Esophagus muscularis mucosa (tissue), 4 donors: ENCODE measurements at places on chromosomes 7 and 10. TPM values are rescaled to one million over a fixed set of nuclear protein-coding genes. Genes with fewer than 3 reads are reported as not detected.

The CPA2 gene
- total RNA-seq: not detected

The PDE6C gene
- not detected for total RNA-seq

The THAP5 gene
- 27.4 TPM for total RNA-seq

The ADARB2 gene
- 3.7 TPM for total RNA-seq

GRCh38 chr10:30842894-30843293, 188.8 kb downstream of the ZNF438 start:
- H3K27me3 ChIP-seq: no peaks in the 10 kb centered on the region
- no peak for DNase-seq
- no peaks in the 10 kb centered on the region for H3K36me3 ChIP-seq

DNA sequence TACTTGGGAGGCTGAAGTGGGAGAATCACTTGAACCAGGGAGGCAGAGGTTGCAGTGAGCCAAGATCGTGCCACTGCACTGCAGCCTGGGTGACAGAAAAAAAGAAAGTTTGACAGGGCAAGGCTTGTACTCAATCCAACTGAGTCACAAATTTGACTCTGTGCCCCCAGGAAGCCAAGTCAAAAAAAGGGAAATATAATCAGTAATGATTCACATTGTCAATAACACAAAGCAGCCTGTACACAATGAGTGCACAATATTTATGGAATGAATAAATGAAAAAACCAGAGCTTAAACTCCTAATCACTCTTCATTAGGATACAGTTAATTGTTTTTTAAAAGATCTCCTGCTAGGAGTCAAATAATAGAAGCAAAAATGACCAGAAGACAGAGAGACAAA, 6.4 kb downstream of the NAPEPLD start:
- no peak overlapping the region for H3K27ac ChIP-seq
- no peaks in the 10 kb centered on the region for H3K27me3 ChIP-seq
- peaks cover 15% of the 10 kb centered on the region for H3K4me1 ChIP-seq

DNA sequence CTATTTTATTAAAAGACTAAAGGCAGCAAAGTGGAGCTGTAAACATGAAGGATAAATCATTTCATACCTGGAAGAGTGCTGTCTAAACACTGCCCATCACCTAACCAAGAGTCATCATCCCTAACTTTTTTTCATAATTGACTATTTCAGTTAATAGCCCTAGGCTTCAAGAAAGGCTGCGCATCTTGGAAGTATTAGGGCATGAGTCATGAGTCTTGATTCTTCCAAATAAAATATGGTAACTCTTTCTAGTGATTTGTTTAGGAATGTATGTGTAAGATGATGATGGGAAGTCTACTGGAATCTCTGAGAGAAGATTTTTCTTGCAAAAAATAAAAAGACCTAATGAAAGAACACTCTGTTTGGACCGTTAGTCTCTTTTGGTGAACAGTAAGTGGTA, 207.7 kb upstream of the AHR start:
- H3K36me3 ChIP-seq: no peaks in the 10 kb centered on the region
- no peak for DNase-seq
- no peak overlapping the region for H3K27ac ChIP-seq
- H3K4me1 ChIP-seq: no peaks in the 10 kb centered on the region

DNA sequence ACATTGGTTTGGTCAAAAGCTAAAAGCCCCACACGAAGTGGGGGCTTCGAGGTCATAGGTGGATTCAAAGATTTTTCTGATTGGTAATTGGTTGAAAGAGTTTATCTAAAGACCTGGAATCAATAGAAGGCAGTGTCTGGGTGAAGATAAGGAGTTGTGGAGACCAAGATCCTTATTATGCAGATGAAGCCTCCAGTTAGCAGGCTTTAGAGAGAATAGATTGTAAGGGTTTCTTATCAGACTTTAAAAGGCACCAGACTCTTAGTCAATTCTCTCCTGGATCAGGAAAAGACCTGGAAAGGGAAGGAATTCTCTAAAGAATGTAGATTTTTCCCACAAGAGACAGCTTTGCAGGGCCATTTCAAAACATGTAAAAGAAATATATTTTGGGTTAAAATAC, 260.2 kb downstream of the PHF14 start:
- H3K27me3 ChIP-seq: no peaks in the 10 kb centered on the region
- no peak for DNase-seq
- no peaks in the 10 kb centered on the region for H3K36me3 ChIP-seq
- peaks cover 5% of the 10 kb centered on the region for H3K4me1 ChIP-seq
- no peak overlapping the region for H3K4me3 ChIP-seq

GRCh38 chr7:50335795-50336754, 31.6 kb downstream of the IKZF1 start:
- H3K27me3 ChIP-seq: peaks cover 21% of the 10 kb centered on the region
- no peak overlapping the region for H3K4me3 ChIP-seq
- H3K27ac ChIP-seq: no peak overlapping the region
- H3K4me1 ChIP-seq: no peaks in the 10 kb centered on the region

GRCh38 chr7:41641665-41642014, 61.2 kb downstream of the INHBA start:
- no peak overlapping the region for H3K27ac ChIP-seq
- no peak overlapping the region for H3K4me3 ChIP-seq
- H3K27me3 ChIP-seq: no peaks in the 10 kb centered on the region
- H3K4me1 ChIP-seq: no peaks in the 10 kb centered on the region
- no peak for DNase-seq

- H3K4me1 ChIP-seq: peaks cover 28% of the 10 kb centered on the region
- DNase-seq: no peak
- no peaks in the 10 kb centered on the region for H3K27me3 ChIP-seq
- peaks cover 65% of the 10 kb centered on the region for H3K36me3 ChIP-seq
- H3K27ac ChIP-seq: peak overlapping the region; percentile 9
These were observed 120.3 kb downstream of the NRP1 start for GRCh38 chr10:33214174-33214573.

DNA sequence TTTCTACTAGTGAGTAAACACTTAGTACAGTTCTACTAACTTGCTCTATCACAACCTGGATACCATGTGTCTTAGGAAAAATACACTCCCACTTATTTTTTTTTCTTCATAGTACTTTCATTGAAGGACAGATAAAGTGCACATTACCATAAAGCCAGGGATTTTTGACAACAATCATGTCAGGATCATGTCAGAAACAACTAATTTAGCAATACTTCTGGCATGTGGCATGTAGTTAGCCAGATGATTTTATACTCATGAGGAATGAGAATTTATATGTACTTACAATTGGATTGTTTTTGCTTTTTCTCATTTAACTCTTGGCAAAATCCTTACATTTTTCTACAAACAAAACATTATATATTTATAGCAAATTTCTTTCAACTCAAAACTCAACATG, 630.7 kb upstream of the GRM3 start:
- no peak for DNase-seq
- H3K4me3 ChIP-seq: no peak overlapping the region
- no peak overlapping the region for H3K27ac ChIP-seq
- H3K36me3 ChIP-seq: no peaks in the 10 kb centered on the region
- no peaks in the 10 kb centered on the region for H3K27me3 ChIP-seq

DNA sequence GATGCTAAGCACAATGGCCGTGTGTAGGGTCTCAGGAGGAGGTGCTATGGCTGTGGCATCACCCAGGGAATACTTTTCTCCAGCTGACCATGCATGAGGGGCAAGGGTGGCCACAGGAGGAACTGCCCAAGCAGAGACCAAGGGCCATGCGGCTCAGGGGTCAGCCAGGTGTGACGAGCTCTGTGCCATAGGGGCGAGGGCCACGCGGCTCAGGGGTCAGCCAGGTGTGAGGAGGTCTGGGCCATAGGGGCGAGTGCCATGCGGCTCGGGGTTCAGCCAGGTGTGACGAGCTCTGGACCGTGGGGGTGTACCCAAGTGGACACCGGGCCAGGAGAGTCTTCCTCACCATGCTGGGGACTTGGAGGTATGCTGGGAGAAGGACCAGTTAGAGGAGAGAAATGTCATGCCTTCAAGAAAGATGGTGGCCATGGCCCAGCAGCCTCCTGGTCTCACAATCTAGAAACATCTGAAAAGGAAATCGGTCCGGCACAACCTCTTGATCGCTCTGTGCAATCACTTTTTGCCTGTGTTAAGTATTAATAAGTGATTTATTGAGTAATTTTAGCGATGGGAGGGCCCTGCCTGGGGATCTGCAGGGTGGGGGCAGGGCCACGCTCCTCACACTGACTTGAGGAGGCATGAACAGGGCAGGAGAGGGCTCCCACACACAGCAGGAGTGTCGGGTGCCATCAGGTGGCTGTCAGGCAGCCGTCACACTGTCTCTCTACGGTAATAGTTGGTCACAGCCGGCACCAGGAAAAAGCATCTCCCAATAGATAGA, 265.0 kb downstream of the ADARB2 start:
- no peak overlapping the region for H3K4me3 ChIP-seq
- H3K36me3 ChIP-seq: no peaks in the 10 kb centered on the region
- peaks cover 56% of the 10 kb centered on the region for H3K27me3 ChIP-seq
- no peak overlapping the region for H3K27ac ChIP-seq

DNA sequence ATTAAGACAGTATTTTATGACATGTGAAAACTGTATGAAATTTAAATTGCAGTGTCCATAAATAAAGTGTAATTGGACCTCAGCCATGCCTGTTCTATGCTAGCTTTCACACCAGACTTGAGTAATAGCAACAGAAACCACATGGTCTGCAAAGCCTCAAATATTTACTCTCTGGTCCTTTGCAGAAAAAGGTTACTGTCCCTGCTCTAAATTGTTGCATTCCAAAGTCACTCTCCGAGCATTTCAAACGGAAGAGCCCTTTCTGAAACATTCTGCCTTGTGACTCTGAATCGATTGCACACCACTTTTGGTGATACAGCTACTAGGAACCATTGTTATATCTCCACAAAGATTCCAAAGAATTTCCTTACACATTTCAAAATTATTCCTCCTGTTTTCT, 81.0 kb upstream of the STK17A start:
- H3K27ac ChIP-seq: no peak overlapping the region
- no peaks in the 10 kb centered on the region for H3K27me3 ChIP-seq
- no peaks in the 10 kb centered on the region for H3K36me3 ChIP-seq
- DNase-seq: no peak
